ENCODE measurements at places on chromosomes 6 and 20. TPM values are rescaled to one million over a fixed set of nuclear protein-coding genes. Genes with fewer than 3 reads are reported as not detected.

The TRIM15 gene
- total RNA-seq: not detected

The UNC93A gene
- not detected for total RNA-seq

The SPTLC3 gene
- 7.9 TPM for total RNA-seq

The DEFB132 gene
- total RNA-seq: not detected

The SIRPD gene
- total RNA-seq: not detected

The FHL5 gene
- total RNA-seq: 3.2 TPM

DNA sequence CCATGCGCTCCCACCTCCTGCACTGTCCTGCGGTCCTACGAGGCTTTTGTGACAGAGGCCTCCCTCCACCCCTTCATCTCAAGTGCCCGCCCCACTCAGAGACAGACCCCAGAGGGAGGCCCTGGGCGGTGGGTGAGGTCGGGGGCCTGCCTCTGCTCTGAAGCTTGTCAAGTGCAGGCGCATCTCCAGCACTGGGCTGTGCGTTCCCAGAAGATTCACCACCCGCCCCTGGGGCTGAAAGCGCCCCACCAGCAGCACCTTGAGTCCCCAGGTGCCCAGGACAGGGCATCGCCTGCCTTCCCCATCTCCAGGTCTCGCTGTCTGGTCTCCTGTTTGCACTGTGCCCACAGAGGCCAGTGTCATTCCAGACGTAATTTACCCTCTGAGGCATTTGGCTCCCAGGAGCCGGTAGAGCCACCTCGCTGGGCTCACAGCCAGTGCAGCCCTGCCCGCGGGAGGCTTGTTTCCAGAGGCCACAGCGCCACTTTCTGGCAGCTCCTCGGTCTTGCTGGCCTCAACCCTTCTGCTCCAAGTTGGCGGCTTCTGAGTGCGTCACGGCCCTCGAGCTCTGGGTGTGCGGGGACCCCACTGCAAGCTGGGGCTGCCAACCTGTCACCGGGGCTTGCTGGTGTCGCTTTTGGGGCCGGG, 191.1 kb downstream of the TAF4 start:
- H3K36me3 ChIP-seq: no peaks in the 10 kb centered on the region
- H3K27me3 ChIP-seq: no peaks in the 10 kb centered on the region
- DNase-seq: peak; percentile 67

DNA sequence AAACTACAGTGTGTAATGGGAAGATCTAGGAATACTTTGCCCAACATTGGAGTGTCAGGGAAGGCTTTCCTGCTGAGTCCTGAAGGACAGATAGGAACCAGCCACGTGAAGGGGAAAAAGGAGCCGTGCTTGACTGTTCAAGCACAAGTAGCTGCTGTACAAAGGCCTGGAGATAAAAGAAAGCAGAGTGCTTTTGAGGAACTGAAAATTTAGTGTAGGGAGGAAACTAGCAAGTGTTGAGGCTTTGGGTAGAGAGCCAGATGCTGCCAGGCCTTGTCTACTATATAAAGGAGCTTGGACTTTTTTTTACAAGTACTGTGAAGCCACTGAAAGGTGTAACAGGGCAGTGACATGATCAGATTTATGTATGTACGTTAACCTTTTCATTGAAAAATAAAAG, 39.0 kb downstream of the DSE start:
- H3K4me3 ChIP-seq: no peak overlapping the region
- DNase-seq: no peak
- H3K4me1 ChIP-seq: peaks cover 72% of the 10 kb centered on the region
- no peak overlapping the region for H3K27ac ChIP-seq

GRCh38 chr6:19999319-20000191, 162.4 kb downstream of the ID4 start:
- no peaks in the 10 kb centered on the region for H3K36me3 ChIP-seq
- H3K4me1 ChIP-seq: no peaks in the 10 kb centered on the region
- DNase-seq: no peak
- H3K27ac ChIP-seq: no peak overlapping the region
- peaks cover 18% of the 10 kb centered on the region for H3K27me3 ChIP-seq
- no peak overlapping the region for H3K4me3 ChIP-seq

- DNase-seq: no peak
- H3K4me3 ChIP-seq: no peak overlapping the region
- no peaks in the 10 kb centered on the region for H3K4me1 ChIP-seq
- no peak overlapping the region for H3K27ac ChIP-seq
- no peaks in the 10 kb centered on the region for H3K27me3 ChIP-seq
Measured at GRCh38 chr6:10951675-10952282, 64.9 kb downstream of the SYCP2L start.

DNA sequence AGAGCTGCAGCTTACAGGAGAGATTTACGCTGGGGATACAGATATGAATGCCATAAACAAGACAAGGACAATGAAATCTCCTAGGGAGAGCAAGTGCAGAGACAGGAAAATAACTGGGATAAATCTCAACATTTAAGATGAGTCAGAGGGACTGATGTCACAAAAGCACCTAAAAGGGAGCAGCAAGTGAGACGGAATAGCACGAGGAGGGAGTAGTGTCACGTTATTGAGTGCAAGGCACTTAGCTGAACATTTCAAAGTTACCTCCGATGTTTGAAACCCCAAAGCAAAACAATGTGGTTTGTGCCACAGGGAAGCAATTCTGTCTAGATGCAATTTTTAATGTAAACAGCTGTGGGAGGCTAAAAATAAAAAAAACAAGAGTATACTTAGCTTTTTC, 1131.7 kb upstream of the EYS start:
- H3K36me3 ChIP-seq: no peaks in the 10 kb centered on the region
- H3K4me1 ChIP-seq: no peaks in the 10 kb centered on the region
- H3K27ac ChIP-seq: no peak overlapping the region

- DNase-seq: no peak
- no peak overlapping the region for H3K27ac ChIP-seq
- no peaks in the 10 kb centered on the region for H3K27me3 ChIP-seq
- H3K36me3 ChIP-seq: no peaks in the 10 kb centered on the region
- H3K4me3 ChIP-seq: no peak overlapping the region
Measured at GRCh38 chr6:156790711-156791319, 13.6 kb downstream of the ARID1B start.

GRCh38 chr6:85241498-85242052, 208.3 kb upstream of the NT5E start:
- H3K27ac ChIP-seq: no peak overlapping the region
- H3K4me3 ChIP-seq: no peak overlapping the region
- no peaks in the 10 kb centered on the region for H3K36me3 ChIP-seq
- DNase-seq: no peak
- H3K4me1 ChIP-seq: no peaks in the 10 kb centered on the region

- H3K27me3 ChIP-seq: no peaks in the 10 kb centered on the region
- H3K4me1 ChIP-seq: no peaks in the 10 kb centered on the region
- no peak overlapping the region for H3K27ac ChIP-seq
Measured at GRCh38 chr20:2507464-2507863, 1.3 kb downstream of the ZNF343 start.

GRCh38 chr6:22590423-22590822, 21.1 kb downstream of the HDGFL1 start:
- peaks cover 7% of the 10 kb centered on the region for H3K4me1 ChIP-seq
- H3K27me3 ChIP-seq: no peaks in the 10 kb centered on the region
- no peak overlapping the region for H3K4me3 ChIP-seq
- no peak overlapping the region for H3K27ac ChIP-seq
- H3K36me3 ChIP-seq: no peaks in the 10 kb centered on the region

- DNase-seq: no peak
- H3K36me3 ChIP-seq: no peaks in the 10 kb centered on the region
- H3K27me3 ChIP-seq: no peaks in the 10 kb centered on the region
Measured at GRCh38 chr20:20465252-20465651, 97.3 kb downstream of the INSM1 start.

DNA sequence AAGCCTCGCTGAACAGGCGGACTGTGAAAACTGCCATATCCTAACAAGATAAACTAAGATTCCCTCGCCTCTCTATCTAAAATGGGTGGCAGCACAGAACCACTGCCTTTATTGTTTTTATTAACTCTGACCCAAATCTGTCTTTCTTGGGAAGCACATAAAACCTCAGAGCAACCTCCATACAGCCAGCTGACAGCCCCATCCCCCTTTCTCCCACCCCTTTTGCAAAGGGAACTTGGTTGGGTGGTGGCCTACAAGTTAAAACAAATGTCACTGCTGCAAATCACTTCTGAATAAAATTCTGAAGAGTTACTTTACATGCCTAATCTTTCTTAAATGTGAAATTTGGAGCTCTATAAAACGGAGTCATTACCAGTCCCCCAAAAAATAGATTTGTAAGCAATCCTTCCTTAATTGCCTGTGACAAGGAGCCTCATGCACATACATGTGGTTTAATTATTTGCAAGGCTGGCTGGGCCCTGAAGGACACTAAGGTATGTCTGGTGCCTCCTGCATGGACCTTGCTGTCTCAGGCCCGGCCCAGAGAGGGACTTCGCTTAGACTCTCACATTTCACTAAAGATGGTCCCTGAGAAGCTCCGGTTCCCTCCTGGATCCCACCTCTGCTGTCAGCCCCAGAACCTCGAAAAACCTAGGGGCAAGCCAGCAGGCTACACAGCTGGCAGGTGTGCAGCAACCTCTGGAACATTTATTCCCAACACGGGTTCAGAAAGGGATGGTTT, 21.7 kb downstream of the PXDC1 start:
- DNase-seq: no peak
- H3K4me3 ChIP-seq: no peak overlapping the region
- peaks cover 20% of the 10 kb centered on the region for H3K4me1 ChIP-seq

DNA sequence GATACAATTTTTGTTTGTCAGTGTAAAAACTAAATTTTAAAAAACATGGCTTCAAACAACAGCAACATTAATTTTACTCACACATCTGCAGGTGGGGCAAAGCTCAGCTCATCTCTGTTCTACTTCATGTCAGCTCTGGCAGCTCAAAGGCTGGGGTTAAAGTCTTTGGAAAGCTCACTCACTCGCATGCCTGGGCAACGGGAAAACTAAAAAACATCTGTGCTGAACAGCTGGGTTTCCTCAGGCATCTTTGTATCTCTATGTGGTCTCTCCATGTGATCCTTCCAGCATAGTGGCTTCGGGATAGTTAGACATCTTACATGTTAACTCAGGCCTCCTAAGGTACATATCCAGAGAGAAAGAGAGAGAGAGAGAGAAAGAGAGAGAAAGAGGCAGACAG, 499.6 kb downstream of the RFPL4B start:
- no peaks in the 10 kb centered on the region for H3K27me3 ChIP-seq
- H3K27ac ChIP-seq: no peak overlapping the region
- no peak overlapping the region for H3K4me3 ChIP-seq

- peak overlapping the region; percentile 50 for H3K4me3 ChIP-seq
- H3K4me1 ChIP-seq: peaks cover 19% of the 10 kb centered on the region
- no peaks in the 10 kb centered on the region for H3K27me3 ChIP-seq
- peaks cover 5% of the 10 kb centered on the region for H3K36me3 ChIP-seq
Measured at GRCh38 chr6:41560431-41561192, 14.4 kb downstream of the FOXP4 start.
